M059J (cell line): ENCODE measurements at places on chromosomes 12 and 14. TPM values are rescaled to one million over a fixed set of nuclear protein-coding genes. Genes with fewer than 3 reads are reported as not detected.

GRCh38 chr12:120175062-120175461 lies 19.5 kb downstream of the GCN1 start:
- no peak for DNase-seq

Gene SMOC1
- 0.05 TPM in 1 of 2 replicates, not detected in the other for total RNA-seq

- DNase-seq = no peak
These were observed 15.7 kb upstream of the MAX start for GRCh38 chr14:65117769-65118745.

- no peak for DNase-seq
These were observed 34.6 kb downstream of the NIN start for GRCh38 chr14:50796390-50796789.
